ENCODE measurements at places on chromosomes 13 and 19. TPM values are rescaled to one million over a fixed set of nuclear protein-coding genes. Genes with fewer than 3 reads are reported as not detected.

GRCh38 chr13:91762957-91763356 lies 364.5 kb downstream of the GPC5 start:
- no peak for DNase-seq

DNA sequence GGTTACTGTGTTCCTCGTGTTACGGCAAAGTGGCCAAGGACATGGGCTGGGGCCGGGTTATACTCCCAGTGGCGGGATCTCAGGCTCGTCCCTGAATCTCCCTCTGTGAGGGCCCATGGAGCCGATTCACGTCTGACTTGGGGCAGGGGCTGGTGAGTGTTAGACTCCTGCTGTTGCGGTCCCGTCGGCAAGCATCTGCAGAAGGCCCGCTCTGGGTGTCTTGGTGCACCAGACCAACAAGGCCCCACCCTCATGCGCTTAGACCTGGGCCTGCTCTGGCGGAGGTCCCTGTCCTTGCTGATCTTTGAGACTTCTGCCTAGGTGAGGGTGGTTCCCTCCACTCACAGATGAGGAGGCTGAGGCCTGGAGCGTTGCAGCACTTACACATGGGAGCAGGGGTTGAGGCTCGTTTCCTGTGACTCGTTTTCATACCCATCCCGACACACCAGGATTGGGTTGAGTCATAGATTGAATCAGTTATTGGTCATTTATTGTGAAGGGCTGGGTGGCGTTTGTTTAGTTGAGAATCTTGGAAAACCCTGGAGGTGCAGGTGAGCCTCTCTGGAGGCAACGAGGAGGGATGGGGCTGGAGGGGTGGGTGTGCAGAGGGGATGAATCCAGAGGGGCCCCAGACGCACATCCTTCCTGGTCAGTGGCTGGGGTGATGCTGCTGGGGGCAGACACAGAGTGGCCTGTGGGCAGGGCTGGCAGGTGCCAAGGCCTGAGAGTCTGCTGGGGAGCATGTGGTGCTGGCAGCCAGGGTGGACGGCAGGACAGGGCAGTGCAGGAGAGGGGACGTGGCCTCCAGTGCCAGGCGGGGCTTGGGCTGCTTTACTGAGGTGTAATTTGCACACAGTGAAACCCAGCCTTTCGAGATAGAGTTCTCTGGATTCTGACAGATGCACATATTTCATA lies 4.6 kb downstream of the EPN1 start:
- no peak for DNase-seq

DNA sequence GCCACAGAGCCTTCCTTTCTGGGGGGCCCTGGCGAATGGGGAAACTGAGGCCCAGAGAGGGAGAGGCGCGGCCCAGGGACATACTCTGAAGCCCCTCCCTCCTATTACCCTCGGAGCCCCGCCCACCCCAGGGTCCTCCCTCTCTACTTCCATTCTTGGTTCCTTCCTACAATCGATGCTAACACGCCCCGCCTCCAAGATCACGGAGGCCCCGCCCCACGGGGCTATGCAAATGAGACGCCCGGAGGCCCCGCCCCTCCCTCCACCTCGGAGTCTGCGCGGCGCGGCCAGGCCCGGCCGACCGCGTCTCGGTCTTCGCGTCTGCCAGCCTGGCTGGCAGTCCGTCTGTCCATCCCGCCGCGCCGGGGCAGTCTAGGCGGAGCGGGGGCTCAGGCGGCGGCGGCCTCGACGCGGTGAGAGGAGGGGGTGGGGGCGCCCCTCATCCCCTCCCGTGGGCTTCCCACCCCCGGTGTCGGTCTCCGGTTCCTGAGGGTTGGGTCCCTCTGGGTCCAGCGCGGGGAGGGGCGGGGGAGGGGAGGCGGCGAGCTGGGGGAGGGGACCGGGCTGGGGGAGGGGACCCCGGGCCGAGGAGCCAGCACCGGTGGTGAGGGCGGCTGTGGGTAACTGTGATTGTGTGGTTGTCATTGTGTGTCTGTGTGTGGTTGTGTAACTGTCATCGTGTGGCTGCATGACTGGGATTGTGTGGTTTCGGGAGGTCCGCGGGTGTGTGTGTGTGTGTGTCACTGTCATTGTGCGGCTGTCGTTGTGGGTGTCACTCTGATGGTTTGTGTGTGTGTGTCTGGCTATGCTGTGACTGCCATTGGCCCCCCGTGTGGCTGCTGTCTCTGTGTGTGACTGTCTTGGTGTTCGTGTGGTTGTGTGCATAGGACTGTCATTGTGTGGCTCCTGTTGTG lies at the start of gene PLPPR2:
PLPPR2 (plus strand) TSS at position 273 of the 914 bp plus-strand sequence. CDS start 2,242 bp downstream, outside the sequence.
- peak; percentile 92 for DNase-seq

GRCh38 chr19:28691683-28692082 lies 521.3 kb downstream of the UQCRFS1 start:
- no peak for DNase-seq

The EMC10 gene
- 33.9 TPM for total RNA-seq

GRCh38 chr19:19540064-19540714 lies 2.1 kb downstream of the CILP2 start:
- DNase-seq, result peak; percentile 80

- DNase-seq, result no peak
Observed at GRCh38 chr19:2240881-2241760, 4.5 kb downstream of the SF3A2 start.

The PNMA8C gene
- not detected for total RNA-seq

DNA sequence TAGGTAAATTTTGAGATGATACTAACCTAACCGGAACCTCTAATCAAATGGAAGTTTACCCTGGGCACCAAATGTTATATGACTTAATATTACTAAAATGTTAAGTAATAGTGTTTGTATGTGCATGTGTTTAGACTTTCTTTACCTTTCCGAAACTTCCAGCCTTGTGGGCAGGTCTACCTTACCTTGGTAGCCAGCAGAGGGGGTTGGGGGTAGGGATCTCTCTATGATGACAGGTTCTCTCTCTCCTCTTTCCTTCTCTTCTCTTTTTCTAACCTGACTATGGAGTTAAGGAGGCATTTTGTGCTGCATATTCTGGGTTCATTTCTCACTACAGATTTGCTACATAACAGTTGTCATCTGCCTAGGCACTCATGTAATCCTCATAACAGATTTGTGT lies 6.8 kb upstream of the FRY start:
- DNase-seq, result no peak

The SIGLECL1 gene
- total RNA-seq, result not detected

- no peak for DNase-seq
Observed at GRCh38 chr13:97295283-97296182, 73.4 kb downstream of the MBNL2 start.

GRCh38 chr19:7507884-7508283 lies 8.0 kb upstream of the ZNF358 start:
- peak; percentile 46 for DNase-seq

DNA sequence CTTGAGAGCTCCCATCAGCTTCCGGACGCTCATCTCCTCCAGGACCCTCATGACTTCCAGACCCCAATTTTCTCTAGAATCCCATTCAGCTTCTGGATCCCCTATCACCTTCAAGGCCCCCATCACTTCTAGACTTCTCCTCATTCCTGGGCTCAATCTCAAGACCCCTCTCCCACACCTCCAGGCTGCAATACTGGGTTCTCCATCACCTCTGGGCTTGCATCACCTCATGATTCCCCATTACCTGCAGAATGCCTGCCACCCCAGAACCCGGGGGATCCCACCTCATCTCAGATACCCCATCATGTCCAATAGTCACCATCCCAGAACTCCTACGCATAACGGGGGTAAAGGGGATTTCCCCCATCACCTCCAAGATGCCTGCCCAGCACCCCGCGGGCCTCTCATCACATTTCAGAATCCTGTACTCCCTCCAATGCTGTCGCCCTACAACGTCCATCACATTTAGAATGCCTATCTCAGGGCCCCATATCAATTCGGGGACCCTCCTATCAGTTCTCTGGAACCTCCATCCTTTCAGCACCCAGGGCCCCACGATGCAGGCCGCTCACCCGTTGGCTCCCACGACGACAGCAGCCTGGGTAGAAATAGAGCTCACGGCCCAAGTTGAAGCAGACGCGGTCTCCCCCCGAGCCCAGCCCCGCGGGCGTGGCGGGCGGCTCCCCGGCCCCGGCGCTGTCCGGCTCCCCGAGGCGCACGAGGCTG lies 738 bp downstream of the DMWD start:
- no peak for DNase-seq

The NAPSA gene
- total RNA-seq, result 43.2 TPM

The FPR3 gene
- total RNA-seq, result not detected

DNA sequence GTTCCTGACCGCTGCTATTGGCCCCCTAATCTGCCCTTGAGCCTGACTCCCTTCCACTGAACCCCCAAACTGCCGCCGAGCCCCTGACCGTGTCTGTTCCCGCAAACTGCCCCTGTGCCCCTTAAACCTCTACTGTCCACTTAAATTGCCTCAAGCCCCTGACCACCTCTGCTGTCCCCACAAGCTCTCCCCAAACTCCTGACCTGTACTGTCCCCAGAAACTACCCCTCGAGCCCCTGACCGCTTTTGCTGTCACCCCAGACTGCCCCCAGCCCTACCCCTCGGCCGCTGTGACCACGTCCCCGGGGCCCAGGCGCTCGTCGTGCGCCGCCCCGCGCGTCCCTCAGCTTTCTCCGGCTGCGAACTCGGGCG lies 382 bp downstream of the ZNF77 start:
- DNase-seq, result no peak

DNA sequence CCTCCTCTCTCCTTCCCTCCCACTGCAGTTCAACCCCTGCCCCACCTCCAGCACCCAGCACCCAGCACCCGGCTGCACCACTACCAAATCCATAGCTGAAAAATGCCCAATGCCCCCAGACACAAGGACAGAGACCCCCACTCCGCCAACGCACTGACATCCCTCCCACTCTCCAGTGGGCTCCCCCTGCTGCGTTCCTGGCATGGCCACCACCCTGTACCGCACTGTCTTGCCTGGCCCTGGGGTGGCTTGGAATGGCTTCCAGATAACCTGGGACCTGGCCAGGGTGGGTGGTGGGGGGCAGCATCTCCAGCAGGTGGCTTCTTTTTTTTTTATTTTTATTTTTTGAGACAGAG lies 5.8 kb upstream of the MKNK2 start:
- no peak for DNase-seq

- DNase-seq, result no peak
Observed at GRCh38 chr19:2462635-2463421, 6.1 kb upstream of the LMNB2 start.

The NDFIP2 gene
- 124 TPM for total RNA-seq

DNA sequence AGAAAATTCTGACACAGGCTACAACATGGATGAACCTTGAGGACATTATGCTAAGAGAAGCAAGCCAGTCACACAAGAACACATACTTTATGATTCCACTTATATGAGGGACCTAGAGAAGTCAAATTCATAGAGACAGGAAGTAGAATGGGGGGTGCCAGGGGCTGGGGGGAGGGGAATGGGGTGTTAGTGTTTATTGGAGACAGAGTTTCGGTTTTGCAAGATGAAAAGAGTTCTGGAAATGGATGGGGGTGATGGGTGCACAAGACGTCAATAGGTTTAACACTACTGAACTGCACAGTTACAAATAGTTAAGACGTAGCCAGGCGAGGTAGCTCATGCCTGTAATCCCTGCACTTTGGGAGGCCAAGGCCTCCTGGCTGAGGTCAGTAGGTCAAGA lies 3.5 kb upstream of the ZNF787 start:
- no peak for DNase-seq

DNA sequence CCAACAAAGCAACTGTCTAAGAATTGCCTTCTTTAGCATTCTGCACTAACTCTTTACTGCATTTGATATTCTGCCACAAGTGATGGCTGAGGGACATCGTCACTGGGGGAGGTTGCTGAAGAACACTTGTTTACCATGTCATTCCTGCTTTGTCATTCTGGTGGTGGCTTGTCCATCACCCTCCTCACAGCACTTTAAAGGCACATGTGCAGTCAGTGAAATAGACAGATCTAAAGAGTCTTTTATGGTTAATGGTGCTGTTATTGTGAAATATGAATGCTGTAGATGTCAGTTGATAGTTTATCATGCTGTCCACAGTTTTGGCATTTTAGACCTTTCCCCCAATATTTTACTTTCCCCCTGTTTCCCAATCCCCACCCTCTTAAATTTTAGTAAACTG lies 120.9 kb upstream of the TSC22D1 start:
- DNase-seq, result no peak

The IGSF23 gene
- total RNA-seq, result not detected

DNA sequence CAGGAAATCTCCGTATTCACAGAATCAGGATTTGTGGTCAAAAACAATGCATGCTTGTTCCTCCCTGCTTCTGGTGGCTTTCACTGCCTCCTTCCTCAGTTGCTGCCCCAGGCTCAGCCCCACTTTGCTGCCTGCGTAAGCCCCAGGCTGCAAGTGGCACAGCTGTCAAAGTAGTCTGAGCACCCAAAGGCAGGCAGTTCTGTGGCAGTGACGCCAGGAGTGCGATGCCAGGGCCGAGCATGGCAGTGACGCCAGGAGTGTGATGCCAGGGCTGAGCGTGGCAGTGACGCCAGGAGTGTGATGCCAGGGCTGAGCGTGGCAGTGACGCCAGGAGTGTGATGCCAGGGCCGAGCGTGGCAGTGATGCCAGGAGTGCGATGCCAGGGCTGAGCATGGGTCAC lies 77.3 kb upstream of the GPR183 start:
- peak; percentile 38 for DNase-seq

The LILRB5 gene
- not detected for total RNA-seq

The CGB5 gene
- total RNA-seq, result not detected

DNA sequence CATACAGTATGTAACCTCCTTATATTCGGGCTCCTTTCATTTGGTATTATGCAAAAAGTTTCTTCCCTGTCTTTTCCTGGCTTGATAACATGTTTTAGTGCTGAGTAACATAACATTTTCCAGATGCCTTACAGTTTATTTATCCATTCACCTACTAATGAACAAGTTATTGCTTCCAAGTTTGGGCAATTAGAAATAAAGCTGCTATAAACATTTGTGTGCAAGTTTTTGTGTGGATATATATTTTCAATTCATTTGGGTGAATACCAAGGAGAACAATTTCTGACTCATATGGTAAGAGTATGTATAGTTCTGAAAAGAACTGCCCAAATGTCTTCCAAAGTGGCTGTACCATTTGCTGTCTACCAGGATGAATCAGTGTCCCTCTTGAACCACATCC lies 360.9 kb downstream of the PCDH17 start:
- DNase-seq, result no peak

DNA sequence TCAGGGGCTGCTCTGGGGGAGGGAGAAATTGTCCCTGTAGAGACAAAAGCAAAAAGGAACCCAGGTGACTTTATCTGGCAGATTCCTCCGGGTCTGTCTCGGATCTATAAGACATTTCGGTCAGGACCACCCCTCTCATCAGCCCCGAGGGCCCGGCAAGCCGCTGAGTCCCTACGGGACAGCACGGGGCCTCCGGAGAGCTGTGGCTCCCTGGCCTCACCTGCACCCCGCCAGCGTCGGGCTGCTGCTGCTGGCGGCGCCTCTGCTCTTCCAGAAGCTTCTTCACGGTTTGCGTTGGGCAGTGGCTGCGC lies 1.9 kb downstream of the NFKBID start:
- no peak for DNase-seq

The FBXO17 gene
- not detected for total RNA-seq

DNA sequence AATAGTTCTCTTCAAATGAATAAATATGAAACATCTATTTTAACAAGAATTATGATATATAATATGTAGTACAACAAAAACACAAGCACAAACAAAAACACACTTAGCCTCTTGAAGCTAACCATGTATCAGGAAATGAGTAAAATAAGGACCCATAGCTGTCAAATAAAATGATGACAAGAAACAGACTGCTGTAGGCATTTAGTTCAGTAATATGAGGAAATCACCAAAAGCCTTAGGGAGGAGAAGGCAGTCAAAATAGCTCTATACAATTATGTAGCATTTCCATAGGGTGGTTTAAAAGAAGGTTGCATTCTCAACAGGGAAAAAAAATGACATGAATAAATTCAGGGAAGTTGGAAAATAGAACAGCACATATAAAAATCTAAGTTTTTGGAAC lies 163.4 kb downstream of the PCDH20 start:
- DNase-seq, result no peak

The CGB2 gene
- 1.4 TPM for total RNA-seq

The PABPC3 gene
- total RNA-seq, result 0.60 TPM

The SSC5D gene
- 1.7 TPM for total RNA-seq
